GM03348 (cell line): ENCODE measurements at places on chromosomes 1 and 21.

- no peak for DNase-seq
Observed at GRCh38 chr1:87981386-87981785, 652.7 kb downstream of the LMO4 start.

- DNase-seq = no peak
Observed at GRCh38 chr1:100400404-100400803, 48.1 kb downstream of the CDC14A start.

DNA sequence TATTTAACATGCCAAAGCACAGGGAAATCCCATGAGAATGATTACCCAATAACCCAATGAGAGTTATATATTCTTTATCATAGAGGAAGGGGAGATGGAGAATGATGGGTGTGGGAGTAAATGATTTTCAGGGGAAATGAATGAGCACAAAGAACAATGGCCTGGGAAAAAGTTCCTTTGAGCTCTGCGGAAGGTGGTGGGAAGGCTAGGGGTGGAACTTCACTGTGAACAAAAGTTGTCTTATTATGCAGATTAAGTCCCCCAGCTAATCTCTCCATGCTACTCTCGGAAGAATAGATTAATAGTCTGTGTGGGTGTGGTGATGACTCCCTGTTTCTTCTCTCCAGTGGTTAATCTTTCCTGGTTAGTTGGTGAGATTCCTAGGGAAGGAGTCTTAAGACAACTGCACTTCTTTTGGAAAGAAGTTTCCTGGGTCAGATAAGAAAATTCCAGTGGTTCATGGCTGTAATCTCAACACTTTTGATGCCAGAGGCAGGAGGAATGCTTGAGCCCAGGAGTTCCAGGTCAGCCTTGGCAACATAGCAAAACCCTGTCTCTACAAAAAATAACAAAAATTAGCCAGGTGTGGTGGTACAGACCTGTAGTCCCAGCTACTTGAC, 71.6 kb downstream of the DNTTIP2 start:
- DNase-seq = no peak

- no peak for DNase-seq
Observed at GRCh38 chr1:110798691-110799256, 74.2 kb upstream of the CD53 start.

DNA sequence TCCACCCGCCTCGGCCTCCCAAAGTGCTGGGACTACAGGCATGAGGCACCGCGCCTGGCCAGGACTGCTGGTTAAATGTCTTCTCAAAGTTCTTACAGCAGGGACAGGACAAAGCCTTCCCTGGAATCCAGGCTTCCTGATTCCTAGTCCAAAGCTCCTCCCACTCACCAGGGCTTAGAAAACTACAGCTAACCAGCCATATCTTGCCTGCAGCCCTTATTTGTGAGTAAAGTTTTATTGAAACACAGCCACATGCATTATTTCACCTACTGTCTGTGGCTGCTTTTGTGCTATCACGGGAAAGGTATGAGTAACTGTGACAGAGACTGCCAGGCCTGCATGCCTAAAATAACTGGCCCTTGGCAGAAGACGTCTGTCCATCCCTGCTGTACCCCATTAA, 24.4 kb downstream of the TMCO4 start:
- DNase-seq = no peak

GRCh38 chr1:65083263-65083896, 64.6 kb upstream of the AK4 start:
- DNase-seq = no peak

DNA sequence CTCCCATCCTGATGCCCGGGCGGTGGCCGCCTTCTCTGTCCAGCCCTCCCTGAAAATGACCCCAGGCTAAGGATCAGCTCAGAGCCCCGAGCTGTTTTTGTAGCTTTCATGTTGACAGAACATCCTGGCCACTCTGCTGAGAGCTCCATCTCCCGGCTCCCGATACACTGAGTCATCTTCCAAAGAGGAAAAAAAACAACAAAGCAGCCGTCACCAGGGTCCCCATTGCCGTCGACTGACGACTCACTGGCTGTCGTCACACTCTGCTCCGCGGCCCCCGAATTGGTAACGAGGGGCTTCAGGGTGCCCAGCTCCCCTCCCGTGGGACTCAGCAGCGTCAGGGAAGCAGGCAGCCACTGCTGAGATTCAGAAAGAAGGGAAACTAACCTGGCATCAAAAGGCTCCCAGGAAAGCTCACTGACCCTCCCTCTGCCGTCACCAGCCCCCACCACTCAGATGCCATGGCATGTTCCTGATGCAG, 67.2 kb downstream of the CD46 start:
- peak; percentile 53 for DNase-seq

GRCh38 chr1:238232084-238232710, 341.5 kb upstream of the ZP4 start:
- DNase-seq = no peak
